ENCODE measurements at places on chromosomes 6 and 20.

DNA sequence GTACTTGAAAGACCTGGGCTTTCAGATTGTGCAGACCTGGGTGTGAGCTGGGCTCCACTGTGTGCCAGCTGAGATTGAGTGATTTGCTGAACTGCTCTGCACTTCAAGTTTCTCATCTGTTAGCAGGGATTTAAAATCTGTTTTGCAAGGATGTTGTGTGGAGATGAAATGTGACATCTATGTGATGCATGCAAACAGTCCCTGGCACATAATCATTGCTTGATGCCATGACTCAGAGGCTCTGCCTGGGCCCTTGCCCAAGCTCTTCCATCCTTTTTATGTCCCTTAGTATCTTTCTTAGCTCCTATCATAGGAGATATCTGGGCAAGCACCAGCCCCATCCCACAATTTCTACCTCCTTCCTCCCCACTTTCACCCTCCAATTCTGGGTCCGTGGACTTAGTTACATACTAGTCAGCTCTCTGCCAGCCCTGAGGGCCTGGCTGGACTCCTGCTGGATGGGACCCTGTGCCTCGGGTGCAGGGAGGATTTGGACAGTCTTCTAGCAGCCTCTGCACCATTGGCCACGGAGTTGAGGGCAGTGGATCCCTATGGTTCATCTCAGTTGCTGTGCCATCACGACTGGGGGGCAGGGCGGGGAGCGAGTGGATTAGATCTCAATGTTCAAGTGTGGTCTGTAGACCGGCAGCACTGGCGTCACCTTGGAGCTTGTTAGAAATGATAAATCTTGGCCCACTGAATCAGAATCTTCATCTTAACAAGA is 103.6 kb downstream of the MAP3K7 start:
- peak; percentile 21 for DNase-seq

- no peak for DNase-seq
Measured at GRCh38 chr20:59210186-59210585, 46.6 kb downstream of the ZNF831 start.

GRCh38 chr6:15672818-15673217 is 10.0 kb upstream of the DTNBP1 start:
- no peak for DNase-seq

DNA sequence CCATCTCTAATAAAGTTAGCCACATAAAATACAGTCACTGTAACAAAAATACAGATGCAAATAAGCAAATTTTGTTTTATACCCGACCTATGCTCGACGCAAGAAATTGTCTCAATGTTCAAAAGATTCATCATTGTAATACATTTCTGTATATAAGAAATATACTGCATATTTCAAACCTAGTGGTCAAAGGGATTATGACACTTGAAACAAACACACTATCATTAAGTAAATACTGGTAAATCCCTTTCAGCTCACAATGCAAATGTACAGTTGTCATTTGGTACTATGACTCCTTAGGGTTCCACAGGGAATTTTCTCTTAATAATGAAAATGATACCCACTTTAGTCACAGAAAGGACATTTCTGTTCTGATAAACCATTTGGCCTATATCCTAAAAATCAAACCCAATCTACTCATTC is 2.2 kb downstream of the HIVEP2 start:
- DNase-seq = peak; percentile 48

DNA sequence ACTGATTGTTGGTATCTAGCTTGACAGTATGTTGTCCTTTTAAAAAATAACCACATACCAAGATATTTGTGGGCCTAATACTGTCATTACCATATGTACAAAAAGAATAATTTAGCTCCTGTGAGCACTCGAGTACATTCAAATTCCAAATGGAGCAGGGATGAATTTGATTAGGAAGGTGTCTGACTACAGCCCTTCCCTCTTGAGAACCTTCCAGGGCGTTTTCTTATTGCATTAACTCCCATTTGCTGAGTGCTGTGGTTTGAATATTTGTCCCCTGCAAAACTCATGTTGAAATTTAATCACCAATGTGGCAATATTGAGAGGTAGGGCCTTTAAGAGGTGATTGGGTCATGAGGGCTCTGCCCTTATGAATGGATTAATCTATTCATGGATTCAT is 76.9 kb upstream of the RALY start:
- no peak for DNase-seq

DNA sequence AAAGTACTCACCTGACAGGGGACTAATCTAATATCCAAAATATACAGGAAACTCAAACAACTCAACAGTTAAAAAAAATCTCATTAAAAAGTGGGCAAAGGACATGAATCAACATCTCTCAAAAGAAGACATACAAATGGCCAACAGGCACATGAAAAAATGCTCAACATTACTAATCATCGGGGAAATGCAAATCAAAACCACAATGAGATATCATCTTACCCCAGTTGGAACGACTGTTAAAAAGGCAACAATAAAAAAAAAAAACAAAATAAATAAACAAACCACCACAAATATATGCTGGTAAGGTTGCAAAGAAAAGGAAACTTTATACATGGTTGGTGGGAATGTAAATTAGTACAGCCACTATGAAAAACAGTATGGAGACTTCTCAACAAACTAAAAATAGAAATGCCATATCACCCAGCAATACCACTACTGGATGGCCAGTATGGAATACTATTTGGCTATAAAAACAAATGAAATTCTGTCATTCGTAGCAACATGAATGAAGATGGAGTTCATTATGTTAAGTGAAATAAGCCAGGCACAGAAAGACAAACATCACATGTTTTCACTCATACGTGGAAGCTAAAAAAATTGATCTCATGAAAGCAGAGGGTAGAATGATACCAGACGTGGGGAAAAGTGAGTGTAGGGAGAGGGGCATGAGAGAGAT is 6.6 kb downstream of the SIRPB2 start:
- peak; percentile 54 for DNase-seq
